ENCODE measurements at places on chromosomes 6 and 20.

DNA sequence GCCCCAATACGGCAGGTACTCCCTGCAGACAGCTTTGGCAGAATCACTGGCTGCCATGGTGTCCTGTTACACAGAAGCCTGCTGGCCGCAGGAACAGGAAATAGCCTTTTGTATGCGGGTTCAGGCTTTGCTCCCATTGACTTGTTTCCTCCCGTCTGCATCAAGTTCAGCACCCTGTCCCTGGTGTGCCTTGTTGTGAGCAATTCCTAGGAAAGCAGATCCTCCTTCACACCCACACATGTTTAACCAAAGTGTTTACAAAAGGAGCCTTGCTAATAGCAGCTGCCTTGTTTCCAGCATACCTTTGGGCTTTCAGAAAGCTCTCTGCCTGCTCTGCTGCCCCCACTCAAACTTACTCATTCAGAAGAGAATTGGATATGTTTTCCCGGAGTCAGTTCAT lies 127.2 kb upstream of the SUPT3H start:
- peaks cover 2% of the 10 kb centered on the region for H3K4me1 ChIP-seq
- no peak overlapping the region for H3K4me3 ChIP-seq
- no peak for DNase-seq
- no peaks in the 10 kb centered on the region for H3K27me3 ChIP-seq
- H3K27ac ChIP-seq = no peak overlapping the region

DNA sequence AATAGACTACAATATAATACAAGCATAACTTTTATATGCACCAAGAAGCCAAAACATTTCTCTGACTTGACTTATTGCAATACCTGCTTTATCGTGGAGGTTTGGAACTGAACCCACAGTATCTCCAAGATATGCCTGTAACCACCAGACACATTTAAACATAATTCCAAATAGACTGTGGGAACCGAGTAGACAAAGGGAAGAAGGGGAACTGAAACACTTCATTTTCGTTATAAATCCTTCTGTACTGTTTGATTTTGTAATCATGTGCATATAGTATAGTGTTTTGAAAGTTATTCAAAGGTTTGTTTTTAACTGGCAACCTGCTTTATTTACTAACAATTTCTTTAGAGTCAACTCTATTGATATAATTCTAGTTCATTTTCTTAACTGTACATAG lies 154.9 kb upstream of the BEND6 start:
- no peak overlapping the region for H3K4me3 ChIP-seq
- H3K36me3 ChIP-seq = no peaks in the 10 kb centered on the region
- H3K4me1 ChIP-seq = peaks cover 4% of the 10 kb centered on the region
- no peak for DNase-seq
- H3K27me3 ChIP-seq = no peaks in the 10 kb centered on the region
- no peak overlapping the region for H3K27ac ChIP-seq

DNA sequence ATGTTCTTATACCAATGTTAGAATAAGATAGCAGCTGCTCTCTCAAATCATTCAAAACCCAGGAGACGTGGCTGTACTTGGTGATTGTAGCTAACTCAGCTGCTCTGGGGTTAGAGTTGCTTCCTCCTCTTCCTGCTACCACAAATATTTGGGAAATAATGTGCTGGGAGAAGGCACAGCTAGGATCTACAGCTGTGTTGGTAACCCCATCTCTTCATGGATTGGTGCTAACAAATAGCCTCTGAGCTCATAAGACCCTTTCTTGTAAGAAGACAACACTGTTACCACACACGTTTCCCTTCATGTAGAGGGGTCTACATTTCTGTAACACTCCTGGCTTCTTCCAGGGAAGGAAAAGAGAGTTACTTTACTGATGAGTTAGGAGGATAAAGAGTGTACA lies 911.0 kb upstream of the CITED2 start:
- H3K4me1 ChIP-seq = no peaks in the 10 kb centered on the region
- H3K27me3 ChIP-seq = no peaks in the 10 kb centered on the region
- no peak for DNase-seq
- H3K4me3 ChIP-seq = no peak overlapping the region
- H3K27ac ChIP-seq = no peak overlapping the region
- H3K36me3 ChIP-seq = no peaks in the 10 kb centered on the region

- H3K36me3 ChIP-seq = no peaks in the 10 kb centered on the region
- H3K4me1 ChIP-seq = no peaks in the 10 kb centered on the region
- H3K4me3 ChIP-seq = no peak overlapping the region
- no peak overlapping the region for H3K27ac ChIP-seq
Measured at GRCh38 chr20:44839481-44839880, 29.1 kb upstream of the RIMS4 start.

- no peaks in the 10 kb centered on the region for H3K27me3 ChIP-seq
- H3K4me3 ChIP-seq = no peak overlapping the region
- DNase-seq = no peak
- H3K27ac ChIP-seq = no peak overlapping the region
- H3K36me3 ChIP-seq = peaks cover 11% of the 10 kb centered on the region
- no peaks in the 10 kb centered on the region for H3K4me1 ChIP-seq
Measured at GRCh38 chr6:88825856-88826255, 137.6 kb downstream of the RNGTT start.

DNA sequence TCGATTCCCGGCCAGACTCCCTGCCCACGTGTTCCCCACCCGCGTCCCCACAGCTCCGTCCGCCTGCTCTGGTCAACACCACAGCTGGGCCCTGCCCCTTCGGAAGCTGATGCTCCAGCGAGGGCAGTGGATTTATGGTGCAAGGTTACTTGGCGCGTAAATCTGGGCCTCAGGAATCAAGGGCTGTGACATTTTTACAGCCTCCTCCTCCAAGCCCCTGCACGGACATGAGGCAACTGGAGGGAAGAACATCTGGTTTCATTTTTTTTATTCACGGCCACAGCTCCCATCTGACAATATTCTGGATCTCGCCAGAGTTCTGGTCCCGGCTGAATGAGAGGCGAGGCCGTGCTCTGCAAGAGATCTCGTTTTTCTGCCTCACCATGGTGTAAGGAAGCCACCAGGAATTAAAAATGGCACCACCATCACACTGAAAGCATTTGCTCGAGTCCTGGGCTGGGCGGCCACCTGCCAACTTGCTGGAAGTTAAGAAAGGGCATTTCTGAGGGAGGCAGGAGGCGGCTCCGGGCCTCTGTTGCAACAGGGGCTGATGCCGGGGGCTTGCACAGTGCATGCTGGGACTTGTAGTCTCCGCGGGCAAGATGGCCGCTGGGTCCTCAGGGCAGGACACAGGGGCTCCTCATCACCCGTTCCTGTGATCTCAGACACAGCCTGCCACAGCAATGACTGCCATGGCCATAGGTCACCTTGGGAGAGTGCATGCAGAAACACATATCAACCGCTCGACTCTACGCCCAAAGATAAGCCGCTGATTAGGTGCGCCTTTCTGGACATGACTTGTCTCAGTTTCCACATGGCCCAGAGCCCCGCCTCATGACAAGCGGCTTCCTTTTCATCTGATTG lies 148.5 kb downstream of the LY86 start:
- peak overlapping the region; percentile 37 for H3K4me3 ChIP-seq
- H3K27ac ChIP-seq = no peak overlapping the region
- H3K27me3 ChIP-seq = no peaks in the 10 kb centered on the region

DNA sequence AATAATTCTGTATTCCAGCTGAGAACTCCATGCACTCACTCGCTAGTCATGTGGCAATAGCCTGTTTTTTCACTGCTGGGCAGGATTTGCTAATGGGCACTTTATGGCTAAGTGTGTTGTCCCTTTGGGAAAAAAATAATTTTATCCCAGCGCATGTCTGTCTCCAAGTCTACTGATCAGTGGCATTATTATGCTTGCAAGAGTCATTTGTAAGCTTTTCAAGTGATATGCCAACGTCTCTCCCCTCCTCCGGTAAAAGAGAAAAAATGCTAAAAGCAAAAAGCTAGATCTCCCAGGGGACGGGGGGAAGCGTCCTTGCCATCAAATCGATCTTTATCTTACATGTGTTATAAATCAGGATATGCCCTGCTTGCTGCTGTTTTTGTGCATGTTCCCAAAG lies 407.7 kb downstream of the CDH26 start:
- no peak overlapping the region for H3K4me3 ChIP-seq
- no peaks in the 10 kb centered on the region for H3K4me1 ChIP-seq
- peaks cover 3% of the 10 kb centered on the region for H3K27me3 ChIP-seq
- H3K27ac ChIP-seq = no peak overlapping the region

DNA sequence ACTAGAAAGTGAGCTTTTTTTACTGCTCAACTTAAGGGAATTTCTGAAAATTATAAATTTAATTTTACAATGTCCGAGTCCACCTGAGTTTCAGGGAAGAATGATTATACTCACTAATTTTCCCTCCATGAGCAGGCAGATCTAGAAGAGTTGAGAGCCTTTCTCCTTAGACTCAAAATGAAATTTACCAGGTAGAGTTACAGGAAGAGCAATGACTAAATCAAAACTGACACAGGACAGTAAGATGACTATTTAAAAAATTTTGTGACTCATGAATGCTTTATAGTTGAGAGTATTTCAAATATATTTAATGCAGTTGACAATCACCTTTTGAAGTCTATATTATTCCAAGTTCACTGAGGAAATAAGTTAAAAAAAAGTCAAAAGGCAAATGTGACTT lies 198.1 kb upstream of the NRSN1 start:
- H3K27ac ChIP-seq = no peak overlapping the region
- H3K4me1 ChIP-seq = no peaks in the 10 kb centered on the region
- DNase-seq = no peak
- H3K36me3 ChIP-seq = no peaks in the 10 kb centered on the region
- H3K4me3 ChIP-seq = no peak overlapping the region

DNA sequence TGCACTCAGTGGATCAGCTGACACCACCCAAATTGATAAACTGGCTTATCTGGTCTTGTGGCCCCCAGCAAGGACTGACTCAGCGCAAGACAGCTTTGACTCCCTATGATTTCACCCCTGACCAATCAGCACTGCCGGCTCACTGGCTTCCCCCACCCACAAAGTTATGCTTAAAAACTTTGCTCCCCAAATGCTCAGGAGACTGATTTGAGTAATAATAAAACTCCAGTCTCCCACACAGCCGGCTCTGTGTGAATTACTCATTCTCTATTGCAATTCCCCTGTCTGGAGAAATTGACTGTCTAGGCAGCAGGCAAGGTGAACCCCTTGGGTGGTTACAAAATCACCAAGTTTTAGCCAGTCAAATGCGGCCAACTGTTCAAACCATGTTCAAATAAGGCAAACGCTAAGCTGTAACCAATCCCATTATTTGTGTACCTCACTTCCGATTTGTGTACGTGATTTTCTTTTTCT lies 32.5 kb downstream of the SLC22A2 start:
- no peaks in the 10 kb centered on the region for H3K27me3 ChIP-seq
- no peaks in the 10 kb centered on the region for H3K36me3 ChIP-seq
- H3K27ac ChIP-seq = no peak overlapping the region
- H3K4me1 ChIP-seq = no peaks in the 10 kb centered on the region

DNA sequence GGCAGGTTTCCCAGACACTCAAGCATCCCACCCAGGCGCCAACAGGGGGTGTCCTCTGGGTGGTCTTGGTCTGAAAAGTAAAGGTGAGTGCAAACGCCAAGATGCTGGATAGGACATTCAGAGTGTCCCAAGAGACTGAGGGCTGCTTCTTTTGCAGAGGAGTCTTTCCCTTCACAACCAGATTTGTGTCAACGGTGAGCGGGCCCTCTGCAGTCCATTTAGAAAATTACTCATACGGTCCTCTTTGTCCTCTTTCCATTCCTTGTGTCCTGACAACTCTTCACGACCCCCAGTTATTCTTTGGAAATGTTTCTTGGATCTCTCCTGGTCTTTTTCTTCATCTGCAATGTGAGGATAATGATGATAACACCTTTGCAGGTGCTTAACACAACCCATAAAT lies 257.8 kb downstream of the CDC5L start:
- H3K27me3 ChIP-seq = no peaks in the 10 kb centered on the region
- DNase-seq = no peak
- no peaks in the 10 kb centered on the region for H3K4me1 ChIP-seq
- H3K27ac ChIP-seq = no peak overlapping the region

All from suprapubic skin (tissue), 4 donors.